ENCODE measurements at places on chromosomes 12 and 14.

- no peak for DNase-seq
Measured at GRCh38 chr14:92340931-92341330, 18.0 kb downstream of the SLC24A4 start.

GRCh38 chr12:42056130-42056529 lies 88.5 kb downstream of the GXYLT1 start:
- DNase-seq = no peak

DNA sequence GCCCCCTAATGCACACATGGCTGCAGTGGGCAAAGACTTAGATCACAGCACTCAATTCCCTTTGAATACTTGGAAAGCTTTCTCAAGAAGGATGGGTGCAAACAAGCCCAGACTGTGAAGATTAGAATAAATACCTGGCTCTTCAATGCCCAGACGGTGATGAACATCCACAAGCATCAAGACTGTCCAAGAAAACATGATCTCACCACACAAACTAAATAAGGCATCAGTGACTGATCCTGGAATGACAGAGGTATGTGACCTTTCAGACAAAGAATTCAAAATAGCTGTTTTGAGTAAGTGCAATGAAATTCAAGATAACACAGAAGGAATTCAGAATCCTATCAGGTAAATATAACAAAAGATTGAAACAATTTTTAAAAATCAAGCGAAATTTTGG lies 43.8 kb upstream of the ZDHHC17 start:
- DNase-seq = no peak

GRCh38 chr14:61476754-61477410 lies 155.5 kb downstream of the PRKCH start:
- DNase-seq = no peak

GRCh38 chr12:88163371-88163770 lies 21.3 kb downstream of the TMTC3 start:
- no peak for DNase-seq

GRCh38 chr14:50714450-50715073 lies 46.5 kb upstream of the SAV1 start:
- peak; percentile 1 for DNase-seq

DNA sequence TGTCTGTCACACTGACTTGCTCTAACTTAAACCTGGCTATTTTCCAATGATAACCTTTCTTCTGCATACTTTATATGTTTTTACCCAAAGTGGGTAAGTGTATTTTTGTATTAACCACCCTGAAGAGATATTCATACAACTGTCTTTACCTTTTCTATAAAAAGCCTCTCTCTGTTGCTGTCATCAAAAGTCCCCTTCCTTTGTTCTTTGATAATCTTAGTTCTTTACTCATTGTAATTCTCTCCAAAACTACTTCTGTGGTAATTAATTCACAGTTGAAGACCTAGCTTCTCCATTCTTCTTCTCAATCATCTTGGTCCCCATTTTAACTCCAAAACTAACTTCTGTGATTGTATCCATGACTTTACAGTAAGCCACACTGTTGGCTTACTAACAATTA lies 479.7 kb upstream of the MGAT4C start:
- no peak for DNase-seq

DNA sequence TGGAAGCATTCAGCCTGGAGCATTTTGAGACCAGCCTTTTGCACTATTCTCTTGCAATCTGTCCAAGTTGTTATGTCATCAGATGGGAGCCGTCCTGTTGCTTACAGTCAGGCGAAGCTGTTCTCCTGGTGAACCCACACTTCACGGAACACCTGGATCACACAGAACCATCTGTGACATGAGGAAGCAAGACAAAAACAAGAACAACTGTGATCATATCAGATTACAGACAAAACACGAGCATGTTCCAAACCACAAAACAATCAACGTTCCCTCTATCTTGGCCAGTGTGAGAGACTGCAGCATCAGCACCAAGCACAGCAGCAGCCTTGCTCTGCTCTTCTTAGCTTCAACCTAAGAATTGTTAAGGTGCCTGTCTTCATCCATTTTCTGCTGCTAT lies 180.5 kb upstream of the SFSWAP start:
- no peak for DNase-seq

- DNase-seq = no peak
Measured at GRCh38 chr14:28243600-28243999, 523.0 kb upstream of the FOXG1 start.

- DNase-seq = no peak
Measured at GRCh38 chr14:95245334-95245733, 74.4 kb downstream of the CLMN start.

DNA sequence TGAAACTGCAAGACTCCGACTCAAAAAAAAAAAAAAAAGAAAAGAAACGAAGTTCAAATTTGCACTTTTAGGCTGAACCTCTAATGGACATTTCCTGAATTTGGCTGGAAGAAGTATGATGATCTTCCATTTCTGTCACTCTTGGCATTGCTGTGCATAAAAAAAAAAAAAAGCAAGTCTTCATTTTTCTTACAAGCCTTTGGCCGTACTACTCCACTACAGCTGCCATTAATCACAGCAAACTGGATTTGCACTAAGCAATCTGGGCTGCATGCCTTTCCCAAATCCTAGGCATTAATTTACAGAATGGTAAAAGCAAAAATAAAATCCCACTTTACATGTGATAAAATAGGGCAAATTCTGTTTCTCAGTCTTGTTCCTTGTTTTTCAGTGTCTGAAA lies 7.1 kb downstream of the CSRP2 start:
- no peak for DNase-seq

Measured in NT2/D1 (cell line).